ENCODE measurements at places on chromosomes 13 and 19.

DNA sequence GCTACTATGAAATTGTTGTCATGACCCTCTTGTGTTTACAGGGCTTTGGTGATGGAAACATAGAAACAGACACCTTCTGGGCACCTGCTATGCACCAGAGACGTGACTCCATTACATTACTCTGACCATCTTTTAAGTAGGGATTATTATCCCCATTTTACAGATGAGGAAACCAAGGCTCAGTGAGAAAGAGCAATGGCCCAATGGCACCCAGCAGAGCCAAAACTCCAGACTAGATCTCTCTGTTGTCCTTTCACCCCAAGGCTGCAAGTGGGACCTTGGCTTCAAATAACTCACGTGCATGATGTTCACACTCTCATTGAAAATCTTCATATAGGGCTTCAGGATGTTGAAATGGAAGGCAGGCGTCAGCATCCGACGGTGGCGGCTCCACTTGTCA is 5.9 kb downstream of the CYP4F2 start:
- DNase-seq = no peak

GRCh38 chr13:109706015-109706715 is 80.2 kb downstream of the IRS2 start:
- no peak for DNase-seq

DNA sequence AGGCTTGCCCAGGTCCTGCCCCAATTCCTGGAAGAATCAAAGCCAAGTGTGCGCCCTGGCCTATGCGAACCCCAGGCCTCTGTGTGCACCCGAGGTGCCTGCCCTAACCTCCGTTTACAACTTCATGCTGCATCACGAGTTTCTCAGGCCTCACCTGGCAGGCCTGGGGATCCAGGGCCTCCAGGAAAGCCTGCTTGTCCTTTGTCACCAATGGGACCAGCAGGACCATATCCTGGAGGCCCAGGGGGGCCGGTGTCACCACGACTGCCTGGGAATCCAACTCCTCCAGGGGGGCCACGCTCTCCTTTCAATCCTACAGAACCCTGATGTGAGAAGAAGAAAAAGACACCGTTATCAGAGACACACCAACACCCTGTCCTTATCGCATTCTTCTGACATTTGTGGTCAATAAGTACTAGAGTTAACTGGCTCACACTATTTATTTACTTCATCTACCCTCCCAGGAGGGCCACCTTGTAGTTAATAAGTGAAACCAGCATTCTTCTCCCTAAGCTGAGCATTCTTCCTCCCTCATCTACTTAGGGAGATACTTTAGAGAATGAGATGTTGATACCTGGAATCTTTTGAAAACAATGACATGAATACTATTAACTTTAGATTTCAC is 120.6 kb downstream of the COL4A1 start:
- no peak for DNase-seq

DNA sequence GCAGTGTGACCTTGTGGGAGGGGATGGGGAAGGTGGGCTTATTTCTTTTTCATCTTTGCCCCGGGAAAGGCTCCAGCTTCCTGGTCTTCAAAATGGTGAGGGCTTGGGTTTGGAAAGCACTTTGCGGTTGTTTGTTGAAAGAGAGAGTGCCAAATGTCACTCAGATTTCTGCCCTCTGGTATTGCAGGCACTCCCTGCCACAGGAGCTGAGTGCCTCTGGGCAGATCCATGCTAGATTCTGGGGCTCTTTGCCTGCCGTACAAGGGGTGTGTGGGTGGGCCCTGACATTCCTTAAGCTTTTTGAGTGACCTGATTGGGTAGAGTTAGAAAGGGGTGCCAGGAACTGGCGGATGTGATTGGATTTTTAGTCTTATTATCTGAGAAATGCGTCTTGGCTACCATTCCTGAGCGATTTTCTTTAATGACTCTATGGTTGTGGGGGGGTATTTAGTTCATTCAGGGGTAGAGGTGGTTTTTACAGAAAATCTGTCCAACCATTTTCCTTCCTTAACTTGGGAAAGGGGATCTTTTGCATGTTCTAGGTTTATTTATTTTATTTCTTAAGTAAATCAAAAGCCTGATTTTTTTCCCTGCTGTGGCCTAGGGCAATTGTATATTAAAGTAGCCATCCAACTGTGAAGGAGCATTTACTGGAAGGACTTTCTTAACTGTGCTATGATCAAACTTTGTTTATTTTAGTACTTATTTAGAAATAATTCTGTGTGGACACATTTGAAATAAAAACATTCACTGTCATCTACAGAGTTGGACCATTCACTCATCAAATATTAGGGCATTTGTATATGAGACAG is 3.2 kb downstream of the ARHGAP35 start:
- no peak for DNase-seq

- DNase-seq = no peak
Observed at GRCh38 chr13:28349371-28349770, 145.6 kb downstream of the FLT1 start.

Data from left renal pelvis (tissue), 4 donors.